T-helper 2 cell (primary cell): ENCODE measurements at places on chromosomes 3 and 15.

DNA sequence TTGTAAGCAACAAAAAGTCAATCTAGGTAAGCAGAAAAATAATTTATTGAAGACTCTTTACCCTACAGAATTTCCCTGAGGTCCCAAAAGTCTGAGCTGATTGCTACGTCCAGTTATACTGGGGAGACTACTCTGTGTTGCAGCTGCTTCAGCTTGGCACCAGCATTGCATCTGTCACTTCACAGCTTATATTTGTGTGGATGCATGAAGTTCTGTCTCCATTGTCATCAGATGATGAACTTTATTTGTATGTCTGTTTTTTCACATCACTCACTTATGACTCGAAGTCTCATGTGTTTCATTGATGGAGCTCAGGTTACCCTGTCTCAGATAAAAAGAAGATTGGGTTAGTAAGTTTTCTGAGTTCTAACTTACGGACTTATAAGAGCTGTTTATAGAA, 75.3 kb upstream of the LRRFIP2 start:
- DNase-seq = no peak

- no peak for DNase-seq
Observed at GRCh38 chr3:177351757-177352158, 154.5 kb upstream of the TBL1XR1 start.

GRCh38 chr3:100492059-100493006, at the start of gene TMEM45A:
Gene TMEM45A (plus strand): TSS chr3:100492619. CDS start chr3:100555212, 62,593 bp downstream.
- DNase-seq = peak; percentile 85

DNA sequence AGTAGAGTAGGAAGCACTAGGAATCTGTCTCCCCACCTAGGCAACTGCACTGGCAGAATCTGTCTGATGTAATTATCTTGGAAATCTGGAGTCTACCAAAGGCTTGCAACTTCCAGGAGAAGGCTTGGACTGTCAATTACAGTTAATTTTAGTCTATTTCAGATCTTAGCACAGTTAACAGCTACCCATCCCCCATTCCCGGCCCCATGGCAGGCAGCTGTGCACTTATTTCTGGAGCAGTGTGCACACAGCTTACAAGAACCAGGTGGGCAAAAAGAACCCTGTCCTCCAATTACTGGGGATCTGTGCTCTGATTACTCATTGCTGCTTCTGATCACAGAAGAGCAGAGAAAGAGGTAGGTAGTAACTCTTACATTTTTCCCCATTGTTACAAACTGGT, 12.3 kb upstream of the CDAN1 start:
- DNase-seq = no peak

GRCh38 chr15:67573194-67573593, 30.7 kb downstream of the MAP2K5 start:
- DNase-seq = no peak

GRCh38 chr15:35080226-35080625, 4.9 kb downstream of the NANOGP8 start:
- no peak for DNase-seq

DNA sequence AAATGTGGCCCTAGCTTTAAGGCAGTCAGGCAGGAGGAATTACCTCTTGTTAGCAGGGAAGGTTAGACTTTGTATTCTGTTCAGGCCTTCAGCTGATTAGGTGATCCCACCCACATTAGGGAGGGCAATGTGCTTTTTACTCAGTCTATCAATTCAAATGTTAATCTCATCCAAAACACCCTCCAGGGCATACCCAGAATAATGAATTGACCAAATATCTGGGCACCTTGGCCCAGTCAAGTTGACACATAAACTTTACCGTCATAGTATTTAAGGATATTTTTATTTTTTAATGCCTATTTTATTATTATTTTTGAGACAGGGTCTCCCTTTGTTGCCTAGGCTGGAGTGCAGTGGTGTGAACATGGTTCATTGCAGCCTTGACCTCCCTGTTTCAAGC, 146.1 kb downstream of the PTPRG start:
- no peak for DNase-seq

- no peak for DNase-seq
Observed at GRCh38 chr3:99919694-99920093, 102.0 kb downstream of the CMSS1 start.

DNA sequence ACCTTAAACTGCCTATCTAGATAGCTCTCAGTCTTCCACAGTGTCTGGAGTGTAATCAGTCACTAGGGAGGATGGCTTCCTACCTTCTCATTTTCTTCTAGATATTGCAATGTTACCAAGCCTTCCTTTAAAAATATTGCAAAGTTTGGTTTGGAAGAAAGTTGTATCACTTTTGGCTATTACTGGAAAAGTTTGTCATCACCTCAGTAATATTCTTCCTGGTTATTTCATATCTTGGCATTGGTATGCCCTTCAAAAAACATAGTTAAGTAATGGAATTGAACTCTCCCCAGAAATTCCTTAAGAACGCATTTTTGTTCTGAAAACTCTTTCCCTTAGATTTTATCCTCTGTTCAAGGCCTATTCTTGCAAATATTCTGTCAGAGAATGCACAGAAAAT, 179.3 kb upstream of the MME start:
- no peak for DNase-seq

GRCh38 chr3:85342915-85343314, 384.1 kb downstream of the CADM2 start:
- no peak for DNase-seq

- no peak for DNase-seq
Observed at GRCh38 chr3:182138393-182138792, 426.7 kb downstream of the SOX2 start.

GRCh38 chr3:172752651-172753050, 2.1 kb downstream of the ECT2 start:
- DNase-seq = no peak

- no peak for DNase-seq
Observed at GRCh38 chr3:110752307-110752706, 319.3 kb upstream of the NECTIN3 start.

- DNase-seq = no peak
Observed at GRCh38 chr3:30578986-30579579, 27.3 kb upstream of the TGFBR2 start.

- DNase-seq = no peak
Observed at GRCh38 chr3:192867645-192868044, 50.0 kb downstream of the MB21D2 start.

DNA sequence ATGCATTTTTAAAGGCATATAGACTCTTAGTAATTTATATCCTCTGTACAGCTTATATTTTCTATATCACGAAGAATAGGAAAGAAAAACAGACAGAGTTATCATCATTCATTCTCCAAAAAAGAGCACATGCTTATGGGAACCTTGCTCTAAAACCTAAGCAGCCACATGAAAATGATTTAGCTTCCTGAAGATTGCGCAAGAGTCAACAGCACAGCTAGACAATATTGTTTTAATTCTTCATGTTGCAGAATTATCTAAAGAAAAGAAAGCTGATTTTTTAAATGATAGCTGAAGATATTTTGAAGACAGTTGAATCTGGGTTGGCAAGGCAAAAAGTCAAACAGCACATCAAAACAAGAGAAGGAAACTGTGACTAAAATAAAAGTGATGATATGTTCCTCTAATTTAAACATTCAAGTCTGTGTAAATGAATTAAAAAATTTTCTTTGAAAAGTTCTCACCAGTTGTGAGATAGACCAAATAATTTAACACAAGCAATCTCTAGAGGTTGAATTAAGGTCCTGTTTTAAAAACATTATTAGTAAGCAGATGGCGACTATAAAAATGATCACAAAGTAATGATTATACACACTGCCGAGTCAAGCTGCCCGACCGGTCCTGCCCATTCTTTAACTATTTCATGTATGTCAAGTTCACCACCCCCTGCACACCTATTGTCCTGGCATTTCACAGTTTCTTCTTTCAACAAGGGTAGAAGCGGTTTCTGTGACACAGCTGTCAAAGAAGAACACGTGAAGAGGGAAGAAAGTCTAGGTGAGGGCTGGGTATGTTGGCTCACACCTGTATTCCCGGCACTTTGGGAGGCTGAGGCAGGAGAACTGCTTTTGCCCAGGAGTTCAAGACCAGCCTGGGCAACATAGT, 74.2 kb upstream of the BHLHE40 start:
- no peak for DNase-seq

DNA sequence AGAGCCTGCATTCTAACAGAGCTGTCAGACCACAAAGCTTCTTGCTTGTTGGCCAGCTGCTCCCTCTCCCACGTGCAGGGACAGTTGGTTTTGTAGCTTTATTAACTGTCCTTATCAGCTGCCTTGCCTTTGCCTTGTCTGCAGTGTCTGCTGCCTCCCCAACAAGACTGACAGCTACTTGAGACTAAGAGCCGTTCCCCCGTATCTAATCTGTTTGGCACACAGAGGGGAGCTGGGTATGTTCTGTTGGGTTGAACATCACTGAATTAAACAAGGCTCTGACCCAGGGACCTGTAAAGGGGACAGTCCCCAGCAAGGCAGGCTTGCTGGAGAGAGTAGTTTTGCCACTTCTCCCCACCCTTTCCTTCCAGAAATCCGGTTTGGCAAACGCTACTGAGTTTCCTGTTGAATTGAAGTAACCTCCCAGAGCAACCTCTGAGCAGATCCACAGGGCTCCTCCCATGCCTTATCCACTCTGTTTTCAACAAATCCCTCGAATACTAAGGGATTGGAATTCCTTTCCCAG, 116.1 kb downstream of the ANP32A start:
- no peak for DNase-seq

DNA sequence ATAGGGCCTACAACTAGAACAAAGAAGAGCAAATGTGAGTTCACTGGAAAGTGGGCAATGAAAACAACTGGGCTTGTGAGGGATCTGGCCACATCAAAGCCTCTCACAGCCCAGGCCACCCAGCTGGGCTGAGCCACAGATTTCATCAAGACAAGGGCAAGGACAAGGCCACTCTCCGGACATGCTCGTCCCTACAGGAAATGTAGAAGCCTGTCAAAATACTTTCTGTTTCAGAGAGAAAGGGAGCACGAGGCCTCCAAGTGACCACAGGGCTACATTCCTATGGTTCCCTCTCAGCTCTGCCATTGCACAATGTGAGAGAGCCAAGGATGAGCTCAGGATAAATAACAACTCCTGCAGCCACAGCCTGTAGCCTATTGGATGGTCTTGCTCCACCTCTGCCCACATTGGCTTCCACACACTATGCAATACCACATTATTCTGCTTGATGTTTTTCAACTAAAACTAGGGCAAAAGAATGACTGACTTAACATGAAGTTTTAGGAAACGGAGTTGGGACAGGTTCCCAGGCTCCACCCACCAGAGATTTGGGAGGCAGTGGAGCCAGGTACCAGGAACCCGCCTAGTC, 12.1 kb downstream of the TBC1D2B start:
- no peak for DNase-seq

DNA sequence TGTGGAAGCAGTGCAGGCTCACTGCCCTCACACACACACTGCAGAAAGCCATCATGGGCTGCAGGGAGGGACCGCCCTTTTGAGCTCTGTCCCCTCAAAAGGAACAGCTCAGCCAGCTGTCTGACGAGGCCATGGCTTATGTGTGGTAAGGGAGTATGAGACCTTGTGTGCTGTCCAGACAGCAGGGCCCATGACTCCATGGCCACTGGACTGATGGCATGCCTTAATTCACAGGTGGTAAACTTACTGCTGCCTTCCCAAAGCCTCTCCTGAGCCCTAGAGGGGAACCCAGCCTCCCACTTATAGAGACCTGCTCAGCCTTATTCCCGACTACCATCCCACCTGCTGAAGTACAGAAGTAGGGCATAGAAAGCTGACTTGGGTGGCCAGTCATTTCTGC, 5.6 kb downstream of the FAM240A start:
- no peak for DNase-seq

- DNase-seq = no peak
Observed at GRCh38 chr15:40906991-40907802, 12.9 kb downstream of the VPS18 start.

GRCh38 chr15:67838789-67839332, 984 bp downstream of the RNU6-1 start:
- no peak for DNase-seq

DNA sequence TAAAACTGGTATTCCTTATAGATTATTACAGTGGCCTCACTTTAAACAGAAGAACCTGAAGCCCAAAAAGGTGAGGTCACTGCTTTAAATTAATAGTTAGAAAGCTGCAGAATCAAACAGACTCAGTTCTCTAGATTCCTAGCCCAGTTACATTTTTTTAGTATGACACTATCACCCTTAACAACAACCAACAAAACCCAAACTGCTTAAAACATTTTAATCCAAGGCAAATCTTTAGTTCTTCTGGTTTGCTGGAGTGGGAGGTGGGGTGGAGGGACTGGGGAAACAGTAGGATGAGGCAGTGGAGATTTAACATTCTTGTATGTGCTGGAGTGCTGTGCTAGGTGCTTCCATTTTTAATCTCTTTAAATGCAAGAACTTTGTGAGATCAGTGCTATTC, 631.6 kb upstream of the KCNMB2 start:
- DNase-seq = no peak

DNA sequence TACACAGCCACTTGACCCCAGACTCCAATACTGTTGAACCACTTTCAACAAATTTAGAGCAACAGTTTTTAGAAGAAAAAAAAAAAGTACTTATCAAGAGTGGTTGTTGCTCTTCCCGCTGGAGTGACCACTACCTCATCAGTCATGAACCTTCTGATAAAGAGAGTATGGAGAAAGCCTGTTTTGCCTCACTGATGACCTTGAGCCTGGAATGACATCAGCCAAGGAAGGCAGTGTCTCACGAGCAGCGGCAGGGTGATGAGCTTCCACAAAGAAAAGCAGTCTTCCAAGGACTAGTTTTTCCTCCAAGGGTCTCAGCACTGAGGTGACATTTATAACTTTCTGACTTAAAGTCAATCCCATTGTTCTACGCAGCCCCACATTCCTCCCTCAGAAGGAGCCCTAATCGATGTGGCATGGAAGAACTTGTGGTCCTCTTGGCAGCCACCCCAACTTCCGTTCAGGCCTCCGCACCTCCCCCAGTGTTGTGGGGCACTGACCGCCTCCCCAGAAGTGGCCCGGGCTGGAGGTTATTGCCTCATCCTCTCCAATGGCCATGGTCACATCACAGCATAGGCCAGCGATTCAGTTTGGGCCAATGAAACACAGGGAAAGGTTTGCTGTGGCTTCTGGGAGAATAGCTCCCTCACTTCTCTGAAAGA, 1.8 kb upstream of the CYP11A1 start:
- no peak for DNase-seq

- no peak for DNase-seq
Observed at GRCh38 chr3:147507638-147508286, 98.6 kb downstream of the ZIC1 start.

DNA sequence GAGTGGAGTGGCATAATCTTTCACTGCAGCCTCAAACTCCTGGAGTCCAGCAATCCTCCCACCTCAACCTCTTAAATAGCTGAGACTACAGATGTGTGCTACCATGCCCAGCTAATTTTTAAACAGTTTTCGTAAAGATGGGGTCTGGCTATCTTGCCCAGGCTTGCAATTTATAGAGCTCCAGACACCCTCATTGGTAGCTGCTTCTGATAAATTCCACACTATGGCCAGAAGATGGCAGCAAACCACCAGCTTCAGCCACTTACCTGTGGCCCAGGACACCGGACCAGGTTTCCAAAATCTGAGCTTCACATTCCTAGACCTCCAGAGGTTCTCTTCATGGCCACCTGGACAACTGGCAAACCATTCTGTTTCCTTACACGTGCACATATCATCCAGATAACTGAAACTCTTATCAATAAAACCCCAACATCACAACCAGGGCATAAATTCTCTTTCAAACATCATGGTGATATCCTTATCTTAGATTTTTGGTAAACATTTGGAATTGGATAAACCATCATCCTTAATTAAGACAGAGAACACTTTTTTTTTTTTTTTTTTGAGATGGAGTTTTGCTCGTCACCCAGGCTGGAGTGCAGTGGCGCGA, 28.9 kb downstream of the FBXW12 start:
- no peak for DNase-seq

- no peak for DNase-seq
Observed at GRCh38 chr15:68380456-68380855, 51.5 kb downstream of the ITGA11 start.

GRCh38 chr3:21912711-21913110, 161.7 kb upstream of the ZNF385D start:
- DNase-seq = no peak
